ENCODE measurements at places on chromosomes 5 and 9. TPM values are rescaled to one million over a fixed set of nuclear protein-coding genes. Genes with fewer than 3 reads are reported as not detected.
A peak's percentile ranks its signal among the peaks of the same experiment; 100 is the strongest.

The PCDHB9 gene
- total RNA-seq: 3.6 TPM

GRCh38 chr9:135925496-135926133 is 18.3 kb upstream of the CAMSAP1 start:
- no peak for ATAC-seq

DNA sequence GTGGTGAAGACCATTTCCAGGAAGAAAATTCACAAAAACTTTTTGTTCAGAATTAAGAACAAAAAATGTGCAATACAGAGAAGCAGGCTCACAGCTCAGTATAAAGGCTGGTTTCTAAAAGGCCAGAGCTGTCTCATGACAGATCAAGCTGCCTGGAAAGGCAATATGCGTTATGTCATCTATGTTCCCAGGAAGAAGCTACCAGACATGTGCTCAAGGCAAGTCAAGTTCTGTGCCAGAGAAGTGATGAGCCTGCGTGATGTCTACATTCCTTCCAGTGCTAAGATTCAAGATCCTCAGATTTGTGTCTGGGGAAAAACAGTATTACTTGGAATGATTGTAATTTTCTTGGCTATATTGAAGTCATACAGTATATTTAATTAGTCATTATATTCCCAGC is 104.3 kb downstream of the PDE4D start:
- ATAC-seq: peak; percentile 60

The NR5A1 gene
- total RNA-seq: not detected

The GFI1B gene
- total RNA-seq: not detected

- ATAC-seq: no peak
Observed at GRCh38 chr5:36596247-36596646, 10.2 kb upstream of the SLC1A3 start.

DNA sequence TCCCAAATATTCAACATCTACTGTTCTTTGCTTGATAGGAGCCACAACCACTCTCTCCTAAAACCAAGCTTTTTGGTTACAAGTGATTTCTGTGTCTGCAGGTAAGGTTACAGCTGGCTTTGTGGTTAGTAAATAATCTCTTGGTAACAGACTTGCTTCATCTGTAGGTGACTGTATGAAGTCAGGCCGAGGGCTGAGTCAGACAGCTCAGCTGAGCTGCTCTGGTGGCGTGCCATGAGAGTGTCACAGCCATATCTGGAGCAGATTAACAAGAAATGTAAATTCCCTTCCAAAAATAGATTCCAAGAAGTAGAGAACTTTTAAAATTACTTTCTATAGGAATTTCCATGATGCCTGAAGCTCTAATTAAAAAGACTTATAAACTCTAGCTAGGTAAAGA is 23.7 kb upstream of the TAS2R1 start:
- no peak for ATAC-seq

The FBXL7 gene
- total RNA-seq: 22.1 TPM

Measured in gastroesophageal sphincter (tissue), 4 donors.